Left ventricle myocardium inferior (tissue), 1 donor: ENCODE measurements at places on chromosomes 3 and 15. TPM values are rescaled to one million over a fixed set of nuclear protein-coding genes. Genes with fewer than 3 reads are reported as not detected.

DNA sequence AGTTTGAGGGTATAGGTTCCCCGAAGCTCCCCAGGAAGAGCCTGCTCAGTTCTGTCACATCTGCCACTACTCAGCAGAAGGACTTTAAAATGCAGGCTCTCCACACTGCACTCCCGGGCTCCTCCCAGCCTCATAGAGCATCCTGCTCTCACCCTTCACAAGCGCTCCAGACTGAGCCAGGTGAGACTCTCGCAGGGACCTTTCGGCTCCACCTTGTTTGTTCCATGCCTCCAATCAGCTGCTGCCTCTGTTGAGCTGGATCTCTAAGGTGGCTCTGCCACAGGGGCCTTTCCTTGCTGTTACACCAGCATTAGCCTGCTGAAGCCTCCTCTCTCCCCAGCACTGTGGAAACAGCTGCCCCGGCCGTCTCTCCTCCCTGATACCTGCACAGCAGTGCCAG is 56.1 kb downstream of the SLCO3A1 start:
- no peak for DNase-seq

Gene MAP6D1
- total RNA-seq: 2.4 TPM

GRCh38 chr3:166405896-166406295 is 568.7 kb upstream of the BCHE start:
- no peak for DNase-seq

Gene TP63
- 0.14 TPM for total RNA-seq

GRCh38 chr3:140252812-140253656 is 318.0 kb downstream of the CLSTN2 start:
- no peak for DNase-seq

DNA sequence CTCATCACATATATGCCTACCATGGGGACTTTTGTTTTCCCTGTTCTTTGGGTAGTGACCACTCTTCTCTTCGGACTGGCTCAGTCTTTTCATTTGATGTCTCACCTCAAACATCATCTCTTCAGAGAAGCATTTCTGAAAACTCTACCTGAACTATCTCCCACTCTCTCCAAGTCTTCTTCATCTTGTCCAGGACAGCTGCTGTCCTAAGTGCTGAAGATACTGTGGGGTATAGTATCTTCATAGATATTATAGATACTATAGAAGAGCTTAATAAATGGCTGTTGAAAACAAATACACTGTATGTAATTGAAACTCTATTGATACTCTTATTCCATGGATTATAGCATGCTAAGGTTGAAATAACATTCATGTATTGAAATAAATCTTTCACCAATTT is 672.3 kb downstream of the CADM2 start:
- no peak for DNase-seq

Gene MAPKAPK3
- total RNA-seq: 359 TPM

Gene PIERCE2
- 8.7 TPM for total RNA-seq
